MCF 10A (cell line): ENCODE measurements at places on chromosomes 1 and 21. TPM values are rescaled to one million over a fixed set of nuclear protein-coding genes. Genes with fewer than 3 reads are reported as not detected.

The TNFRSF18 gene
- not detected in 2 replicates for total RNA-seq

The B4GALT2 gene
- total RNA-seq, result 56.3 and 68.4 TPM in 2 replicates

The GPA33 gene
- not detected in 2 replicates for total RNA-seq

The MYOG gene
- not detected in 2 replicates for total RNA-seq

DNA sequence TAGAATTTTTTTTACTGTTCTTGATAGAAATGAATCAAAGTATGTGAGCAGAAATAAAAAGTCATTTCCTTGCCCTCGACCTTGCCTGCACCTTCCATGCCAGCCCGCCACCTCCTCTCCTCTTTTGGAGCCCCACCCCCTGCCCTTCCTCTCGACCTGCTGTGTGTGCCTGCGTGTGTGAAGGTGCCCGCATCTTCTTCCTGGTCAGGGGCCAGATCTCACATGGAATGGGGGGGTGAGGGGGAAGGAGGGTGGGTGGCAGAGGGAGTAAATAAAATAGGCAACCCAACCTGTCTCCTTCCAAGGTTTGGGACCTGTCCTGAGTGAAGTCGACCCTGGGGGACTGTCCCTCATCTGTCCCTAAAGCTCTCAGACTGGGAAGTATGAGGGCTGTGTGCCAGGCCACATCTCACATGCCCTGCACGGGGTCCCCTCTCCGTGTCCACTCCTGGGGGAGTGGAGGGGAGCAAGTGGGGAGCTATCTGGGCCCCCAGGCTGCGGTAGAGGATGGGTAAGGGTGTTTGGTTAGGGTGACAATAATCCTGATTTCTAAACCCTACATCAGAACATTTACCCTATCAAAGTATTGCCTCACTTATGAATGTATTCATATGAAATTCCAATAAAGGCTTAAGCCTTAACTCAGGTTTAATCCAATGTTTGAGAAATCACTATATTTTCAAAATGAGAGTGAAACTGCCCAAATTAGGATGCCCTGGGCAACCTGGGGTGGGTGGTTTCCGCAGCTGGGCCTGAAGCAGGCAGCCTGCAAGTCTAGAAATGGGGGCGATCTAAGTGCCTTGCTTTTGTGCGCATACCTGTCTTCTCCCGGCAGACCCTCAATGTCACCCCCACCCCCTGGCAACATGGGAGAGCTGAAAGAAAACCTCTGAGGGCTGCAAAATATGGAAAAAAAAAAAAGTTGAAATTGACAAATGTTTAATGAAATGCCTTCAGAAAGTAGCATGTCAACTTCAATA, 15.4 kb downstream of the AMPD2 start:
- DNase-seq, result no peak

DNA sequence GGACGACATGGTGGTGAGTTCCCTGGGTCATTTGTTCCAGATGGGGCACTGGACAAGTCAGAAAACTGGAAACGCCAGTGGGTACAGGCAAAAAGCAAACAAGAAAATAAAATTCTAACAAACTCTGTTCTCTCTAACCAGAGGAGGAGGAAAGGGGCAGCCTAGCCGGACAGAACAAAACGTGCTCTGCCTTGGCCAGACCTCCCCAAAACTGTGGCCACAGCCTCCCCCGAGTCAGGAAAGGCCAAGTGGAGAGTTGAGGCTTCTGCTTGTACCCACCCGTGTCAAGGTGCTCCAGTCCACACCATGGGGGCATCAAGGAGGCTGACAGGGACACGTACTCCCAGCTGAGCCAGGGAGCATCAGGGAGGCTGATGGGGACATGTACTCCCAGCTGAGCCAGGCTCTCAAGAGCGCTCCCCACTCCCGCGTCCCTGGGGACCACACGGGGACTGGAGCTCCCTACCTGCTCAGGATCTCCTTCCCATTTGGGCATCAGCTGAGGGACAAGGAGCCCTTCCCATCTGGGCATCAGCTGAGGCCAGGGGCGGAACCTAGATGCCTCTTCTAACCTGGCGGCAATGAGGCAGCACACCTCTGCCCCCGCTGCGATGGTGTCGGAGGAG, 154.8 kb upstream of the COL6A1 start:
- DNase-seq, result no peak

DNA sequence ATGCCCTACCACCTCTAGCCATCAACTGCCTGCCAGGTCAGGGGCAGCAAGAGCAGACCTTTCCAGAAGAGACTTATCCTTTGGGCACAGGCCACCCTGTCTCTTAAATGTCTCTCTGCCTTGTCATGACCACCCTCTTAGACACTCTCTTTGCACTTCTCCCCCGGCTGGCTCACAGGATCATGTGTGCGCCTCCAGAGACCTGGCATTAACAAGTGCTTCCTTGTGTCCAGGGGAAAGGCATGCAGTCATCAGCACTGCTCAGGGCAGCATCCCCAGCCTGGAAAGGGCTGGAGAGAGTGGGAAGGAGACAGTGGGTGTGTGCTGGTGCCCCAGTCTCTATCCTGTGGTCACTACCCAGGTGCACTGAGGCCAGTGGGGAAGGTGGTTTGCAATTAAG, 85.2 kb upstream of the TLR5 start:
- DNase-seq, result no peak

- DNase-seq, result peak; percentile 36
Observed at GRCh38 chr1:235557495-235557894, 53.2 kb upstream of the B3GALNT2 start.
